Right lung (tissue), 10 donors: ENCODE measurements at places on chromosomes 12 and 14. TPM values are rescaled to one million over a fixed set of nuclear protein-coding genes. Genes with fewer than 3 reads are reported as not detected.

MIP gene
- polyA plus RNA-seq: not detected

DNA sequence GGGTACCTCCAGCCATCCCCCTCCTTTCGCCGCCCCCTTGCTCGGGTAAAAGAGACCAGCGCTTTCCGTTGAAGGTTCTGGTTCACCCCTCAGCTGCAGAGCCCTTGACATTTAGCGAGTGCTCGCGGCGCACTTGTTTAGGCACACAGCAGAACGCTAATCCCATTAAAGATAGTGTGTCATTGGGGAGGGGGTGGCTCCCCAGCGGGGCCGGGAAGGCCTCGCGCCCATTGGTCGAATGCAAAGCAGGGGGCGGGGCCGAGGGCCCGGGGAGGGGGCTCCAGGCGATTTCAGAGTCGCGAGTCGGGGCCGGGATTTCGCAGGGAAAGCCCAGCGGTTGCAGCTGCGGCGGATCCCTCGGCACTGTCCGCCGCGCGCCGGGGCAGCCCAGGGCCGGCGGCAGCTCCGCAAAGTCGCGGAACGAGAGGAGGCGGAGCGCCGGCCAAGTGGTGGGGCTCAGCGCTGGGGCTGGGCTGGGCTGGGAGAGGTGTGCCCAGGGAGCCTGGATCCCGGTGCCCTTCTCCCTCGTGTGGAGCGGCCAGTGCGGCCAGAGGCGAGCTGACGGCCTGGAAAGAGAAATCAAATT lies 122.9 kb downstream of the TSPAN9 start:
- DNase-seq: peak; percentile 80

DNA sequence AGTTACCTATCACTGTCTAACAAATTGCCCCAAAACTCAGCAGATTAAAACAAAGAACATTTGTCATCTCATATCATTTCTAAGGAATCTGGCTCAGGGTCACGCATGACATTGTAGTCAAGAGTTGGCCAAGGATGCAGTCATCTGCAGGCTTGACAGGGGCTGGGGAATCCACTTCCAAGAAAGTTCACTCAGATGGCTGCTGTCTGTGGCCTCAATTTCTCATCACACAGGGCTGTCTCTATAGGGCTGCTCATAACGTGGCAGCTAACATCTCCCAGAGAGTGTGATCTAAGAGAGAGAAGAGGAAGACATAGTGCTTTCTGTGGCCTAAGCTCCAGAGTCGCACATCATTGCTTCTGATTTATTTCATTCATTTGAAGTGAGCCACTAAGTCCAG lies 17.0 kb upstream of the IL22 start:
- DNase-seq: no peak

- DNase-seq: no peak
These were observed 260.0 kb downstream of the ACSS3 start for GRCh38 chr12:81337886-81338285.

DNA sequence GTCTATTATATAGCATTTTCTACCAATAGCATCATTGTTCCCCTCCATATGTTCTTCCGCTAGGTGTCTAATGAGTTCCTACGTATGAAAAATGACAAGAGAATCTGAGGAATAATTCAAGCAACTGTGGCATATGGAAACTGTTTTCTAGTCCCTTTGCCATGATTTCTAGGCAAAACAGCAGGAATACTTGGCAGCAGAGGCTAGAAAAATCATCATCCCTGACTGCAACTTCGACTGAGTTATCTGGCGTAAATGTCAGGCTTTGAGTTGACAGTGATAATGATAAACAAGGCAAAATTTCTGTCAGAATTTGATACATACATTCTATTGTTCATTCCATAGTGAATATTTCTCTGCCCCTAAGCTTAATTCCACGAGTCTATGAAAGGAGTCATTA lies 572.8 kb upstream of the USP15 start:
- DNase-seq: no peak

GRCh38 chr12:48781750-48782456 lies 7.0 kb downstream of the ADCY6 start:
- no peak for DNase-seq
